PC-9 (cell line): ENCODE measurements at places on chromosomes 16 and 17.

DNA sequence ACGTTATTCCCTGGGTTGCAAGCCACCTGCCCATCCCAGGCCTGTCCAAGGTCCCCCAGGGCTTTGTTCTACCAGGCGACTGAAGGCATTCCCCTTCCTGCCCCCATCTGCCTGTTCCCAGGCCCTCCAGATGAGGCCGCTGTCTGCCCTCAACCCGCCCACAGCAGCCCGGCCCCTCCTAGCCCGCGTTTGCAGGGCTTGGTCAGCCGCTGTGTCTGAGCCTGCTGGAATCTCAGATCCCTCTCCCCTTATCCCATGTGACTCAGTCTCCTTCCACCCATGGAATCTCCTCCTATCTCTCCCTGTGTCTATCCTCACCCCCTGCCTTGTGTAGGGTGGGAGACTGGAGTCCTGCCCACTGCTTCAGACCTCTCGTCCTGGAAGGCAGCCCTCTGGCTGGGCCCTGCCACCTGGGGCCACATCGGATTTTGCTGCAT lies 186.0 kb upstream of the TNRC6C start:
- peak; percentile 20 for DNase-seq

GRCh38 chr17:82241183-82241925 lies 12.5 kb downstream of the SLC16A3 start:
- DNase-seq, result no peak

GRCh38 chr17:57585341-57586195 lies 159.5 kb downstream of the CCDC182 start:
- no peak for DNase-seq

DNA sequence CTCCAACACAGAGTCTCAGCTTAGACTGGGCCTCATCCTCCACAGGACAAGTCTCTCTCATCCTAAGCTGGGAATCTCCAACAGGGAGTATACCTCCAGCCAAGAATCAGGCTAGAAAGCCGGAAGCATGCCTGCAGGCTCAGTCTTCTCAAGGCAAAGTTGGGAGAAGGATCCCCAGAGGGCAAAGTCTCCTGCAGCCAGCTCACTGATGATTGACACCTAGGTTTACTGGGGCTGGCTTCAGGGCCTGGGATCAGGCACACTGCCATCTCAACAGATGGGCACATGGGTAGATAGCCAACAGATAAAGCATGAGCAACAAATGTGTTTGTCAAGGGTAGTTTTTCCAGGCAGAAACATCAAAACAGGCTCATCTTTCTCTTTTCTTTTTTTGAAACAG lies 56.1 kb upstream of the TOX3 start:
- no peak for DNase-seq

DNA sequence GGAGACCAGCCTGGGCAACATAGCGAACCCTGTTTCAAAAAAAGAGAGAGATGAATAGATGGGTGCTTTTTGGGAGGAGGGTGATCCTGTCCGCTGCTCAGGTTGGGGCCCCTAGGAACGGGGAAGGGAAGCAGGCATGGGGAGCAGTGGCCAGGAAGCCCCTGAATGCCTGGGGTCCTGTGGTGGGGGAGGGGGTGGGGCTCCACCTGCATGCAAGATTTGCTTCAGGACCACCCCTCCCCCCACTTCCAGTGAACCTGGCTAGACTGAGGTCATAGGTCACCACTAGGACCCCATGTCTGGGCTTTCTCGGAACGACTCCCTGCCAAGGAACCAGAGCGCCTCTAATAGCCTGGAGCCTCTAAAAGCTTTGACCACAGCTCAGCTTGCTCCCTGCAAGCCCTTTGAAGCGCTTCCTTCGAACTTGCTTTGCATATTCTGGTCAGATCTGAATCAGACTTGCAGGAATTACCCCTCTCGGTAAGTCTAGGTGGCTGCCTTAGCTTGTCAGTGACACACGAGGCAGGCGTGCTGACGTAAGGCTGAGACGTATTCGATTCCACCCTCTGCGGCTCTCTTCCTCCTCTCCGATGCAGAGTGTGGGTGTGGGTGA lies 3.7 kb downstream of the SOCS3 start:
- peak; percentile 70 for DNase-seq

DNA sequence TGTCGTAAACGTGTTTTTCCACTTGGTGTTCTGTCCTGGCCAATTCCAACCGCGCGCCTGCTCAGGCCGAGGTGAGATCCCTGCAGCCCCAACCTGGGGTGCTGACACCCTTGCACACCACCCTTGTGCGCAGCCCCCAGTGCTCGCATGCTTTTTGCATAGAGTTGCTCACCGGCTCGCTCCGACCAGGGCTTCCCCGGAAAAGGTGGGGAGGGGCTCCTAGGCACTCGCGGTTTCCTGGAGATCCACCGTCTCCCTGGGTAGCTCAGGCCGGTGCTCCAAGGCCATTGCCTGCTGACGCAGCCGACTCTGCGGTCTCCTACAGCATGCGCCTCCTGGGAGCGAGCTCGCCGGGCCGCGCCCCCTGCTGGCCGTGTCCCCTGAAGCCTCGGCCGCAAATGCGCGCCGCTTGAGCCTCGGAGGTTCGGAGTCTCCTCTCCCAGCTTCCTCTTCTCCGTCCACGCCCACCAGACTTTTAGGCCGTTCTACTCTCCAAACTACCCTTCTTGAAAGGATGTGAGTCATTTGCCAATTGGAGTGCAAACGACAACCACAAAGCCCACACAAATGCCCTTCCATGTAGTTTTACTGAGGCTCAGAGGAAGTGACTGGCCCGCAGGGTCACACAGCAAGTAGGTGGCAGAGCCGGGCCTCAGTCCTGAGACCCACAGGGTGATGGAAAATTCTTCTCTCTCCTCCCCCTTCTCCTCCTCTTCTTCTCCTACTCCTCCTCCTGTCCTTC lies 7.2 kb upstream of the PDP2 start:
- DNase-seq, result peak; percentile 90

DNA sequence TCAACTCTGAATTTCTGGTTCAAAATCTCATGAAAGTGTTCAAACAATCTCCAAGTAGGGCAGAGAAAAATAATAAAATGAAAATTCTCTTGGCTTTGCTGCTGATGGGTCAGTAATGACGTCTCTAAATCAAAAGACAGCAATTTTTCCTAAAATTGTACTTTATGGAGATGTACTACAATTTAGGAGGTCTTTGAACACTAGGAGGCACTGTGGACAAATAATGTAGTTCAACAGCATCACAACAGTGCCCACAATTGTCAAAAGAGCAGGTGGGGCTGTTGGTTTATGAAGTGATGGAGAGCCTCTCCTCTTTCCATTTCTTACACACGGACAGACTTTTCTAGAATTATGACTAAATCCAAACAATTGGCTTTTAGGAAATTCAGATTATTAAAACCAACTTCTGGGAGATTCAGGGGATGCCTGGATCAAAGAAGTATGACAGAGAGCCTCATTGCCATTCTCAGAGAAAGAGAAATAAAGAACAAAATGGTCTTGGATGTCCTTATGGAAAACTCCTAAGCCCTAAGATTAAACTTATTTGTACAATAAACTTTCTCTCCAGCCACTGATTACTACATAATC lies 23.8 kb downstream of the EZH1 start:
- peak; percentile 5 for DNase-seq

GRCh38 chr17:2083613-2084035 lies 28.7 kb downstream of the HIC1 start:
- DNase-seq, result peak; percentile 97

- DNase-seq, result no peak
Measured at GRCh38 chr16:67872131-67872630, 671 bp upstream of the EDC4 start.

GRCh38 chr16:3035972-3036725 lies 595 bp downstream of the BICDL2 start:
- peak; percentile 63 for DNase-seq

DNA sequence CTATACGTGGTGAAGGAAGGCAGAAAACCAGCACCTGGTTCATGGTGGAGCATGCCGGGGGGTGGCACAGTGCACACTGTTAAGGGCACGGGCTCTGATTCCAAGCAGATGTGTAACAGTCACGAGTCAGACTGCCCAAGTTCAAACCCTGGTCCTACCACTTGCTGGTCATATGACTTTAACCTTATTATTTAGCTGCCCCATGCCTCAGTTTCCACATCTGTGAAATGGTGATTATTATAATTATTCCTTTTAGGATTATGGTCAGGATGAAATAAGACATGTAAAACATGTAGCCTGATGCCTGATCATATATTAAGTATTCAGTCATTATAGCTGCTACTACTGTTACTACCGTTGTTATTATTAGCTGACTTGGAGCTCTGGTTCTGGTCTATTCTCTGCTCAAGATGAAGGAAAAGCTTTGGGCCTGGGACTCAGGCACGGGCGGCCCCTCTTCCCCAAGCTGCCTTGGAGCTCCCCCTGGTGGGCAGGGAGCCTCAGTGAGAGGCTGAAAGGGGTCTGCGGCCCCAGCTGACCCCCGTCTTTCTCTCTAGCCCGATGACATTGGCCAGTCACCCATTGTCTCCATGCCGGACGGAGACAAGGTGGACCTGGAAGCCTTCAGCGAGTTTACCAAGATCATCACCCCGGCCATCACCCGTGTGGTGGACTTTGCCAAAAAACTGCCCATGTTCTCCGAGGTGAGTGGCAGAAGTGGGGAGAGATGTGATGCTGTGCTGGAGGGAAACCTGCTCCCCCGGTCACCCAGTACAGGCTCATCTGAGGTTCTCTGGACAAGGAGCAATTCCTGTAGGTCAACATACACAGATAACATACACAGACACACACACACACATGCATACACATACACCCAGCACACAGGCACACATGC lies 14.0 kb downstream of the NR1D1 start:
- no peak for DNase-seq

DNA sequence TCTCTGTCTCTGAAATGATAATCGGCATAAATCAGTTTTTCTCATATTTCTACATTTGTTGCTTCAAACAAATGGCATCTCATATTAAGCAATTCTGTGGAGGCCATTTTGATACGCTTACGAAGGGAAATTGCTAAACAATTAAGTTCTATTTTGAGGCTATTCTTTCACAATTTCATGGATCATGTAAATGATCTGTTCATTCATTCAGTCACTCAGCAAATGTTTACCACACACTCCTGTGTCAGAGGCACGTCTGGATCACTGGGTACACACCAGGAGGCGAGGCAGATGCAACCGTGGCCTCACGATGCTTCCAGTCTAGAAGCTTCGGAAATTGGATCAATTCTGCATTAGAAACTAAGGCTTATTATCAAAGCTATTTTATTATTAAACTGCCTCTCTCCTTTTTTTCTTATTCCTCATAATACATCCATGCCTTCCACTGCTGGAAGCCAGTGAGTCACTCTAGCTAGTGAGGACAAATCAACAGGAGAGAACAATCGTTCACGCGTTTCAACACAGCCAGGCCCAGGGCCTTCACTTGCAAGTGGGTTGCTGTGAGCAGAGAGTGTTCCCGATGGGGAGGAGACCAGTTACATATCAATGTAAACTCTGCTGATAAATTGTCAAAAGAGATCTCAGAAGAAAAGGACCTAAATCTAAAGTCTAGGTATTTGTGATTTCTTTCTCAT lies 11.3 kb upstream of the SLC39A11 start:
- DNase-seq, result no peak

DNA sequence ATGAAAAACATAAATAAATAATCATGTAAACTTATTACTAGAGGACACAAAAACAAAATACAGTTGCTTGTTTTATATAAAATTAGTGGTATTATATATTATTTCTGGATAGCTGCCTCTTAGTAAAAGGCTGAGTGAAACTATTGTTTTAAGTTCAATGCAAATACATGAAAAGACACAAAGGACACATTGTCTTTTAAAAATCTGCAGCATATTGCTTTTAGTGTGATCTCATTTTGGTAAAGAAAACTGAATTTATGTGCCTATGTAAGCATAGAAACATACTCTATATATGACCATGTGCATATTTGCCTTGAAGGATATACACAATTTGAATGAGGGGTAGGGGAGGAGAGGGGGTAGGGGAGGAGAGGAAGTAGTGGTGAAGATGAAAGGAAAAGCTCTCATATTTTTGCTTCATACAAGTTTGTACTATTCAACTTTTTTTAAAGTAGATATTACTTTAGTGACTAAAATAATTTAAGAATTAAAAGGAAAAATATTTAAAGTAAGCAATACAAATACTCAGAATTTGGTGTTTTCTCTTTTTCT lies 5.8 kb downstream of the ABCA10 start:
- no peak for DNase-seq

- DNase-seq, result no peak
Measured at GRCh38 chr16:31413381-31413780, 14.8 kb downstream of the COX6A2 start.

DNA sequence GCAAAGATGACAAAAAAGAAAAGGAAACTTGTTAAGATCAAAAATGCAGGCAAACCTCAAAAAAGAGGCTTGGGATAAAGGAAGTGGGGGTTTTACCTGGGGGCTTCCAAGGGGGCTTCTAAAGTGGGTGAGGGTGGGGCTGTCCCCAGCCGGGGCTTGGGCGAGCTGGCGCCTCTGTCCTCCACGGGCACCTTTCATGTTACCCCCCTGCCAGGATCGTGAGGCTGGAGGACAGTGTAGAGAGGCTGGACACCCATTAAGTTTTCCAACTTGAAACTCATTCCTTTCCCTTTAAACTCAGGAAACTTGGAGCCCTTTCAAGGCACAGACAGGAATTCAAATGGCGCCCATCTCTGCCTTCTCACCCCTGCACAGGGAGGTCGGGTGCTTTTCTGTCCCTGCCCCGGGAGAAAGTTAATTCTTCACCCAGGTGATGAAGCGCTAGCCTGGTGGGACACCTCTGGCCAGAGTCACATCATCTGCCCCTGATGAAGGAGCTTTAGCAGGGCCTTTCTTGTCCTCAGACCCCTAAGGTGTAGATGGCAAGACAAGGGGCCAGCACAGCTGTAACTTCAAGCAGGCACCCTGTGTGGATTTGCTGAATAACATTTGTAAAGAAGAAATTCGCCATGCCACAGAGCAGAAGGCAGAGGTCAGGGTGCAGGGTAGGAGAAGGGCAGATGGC lies 87.3 kb downstream of the C16orf78 start:
- DNase-seq, result no peak

GRCh38 chr17:37031493-37032083 lies 82.8 kb downstream of the AATF start:
- DNase-seq, result no peak

GRCh38 chr17:27621942-27622559 lies 8.9 kb upstream of the LGALS9 start:
- no peak for DNase-seq
